ENCODE measurements at places on chromosomes 5 and 9. TPM values are rescaled to one million over a fixed set of nuclear protein-coding genes. Genes with fewer than 3 reads are reported as not detected.

DNA sequence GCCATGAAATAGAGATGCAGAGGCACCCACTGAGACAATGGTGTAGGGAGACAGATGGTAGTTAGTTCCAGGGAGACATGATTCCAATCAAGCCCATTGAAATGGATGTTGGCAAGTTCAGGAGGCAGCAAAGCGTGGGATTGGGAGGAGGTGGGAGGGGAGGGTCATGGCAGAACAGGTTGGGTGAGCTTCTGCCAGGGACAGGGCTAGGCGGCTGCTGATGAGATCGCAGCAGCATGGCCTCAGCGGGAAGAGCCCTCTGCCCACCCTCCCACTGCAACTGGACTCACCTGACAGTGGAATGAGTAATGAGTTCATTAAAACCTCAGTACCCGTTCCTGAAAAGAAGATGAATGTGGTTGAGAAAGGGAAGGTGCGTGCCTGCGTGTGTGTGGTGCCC is 418.2 kb downstream of the CDK5RAP2 start:
- no peak overlapping the region for H3K27ac ChIP-seq
- H3K27me3 ChIP-seq = no peaks in the 10 kb centered on the region
- H3K4me3 ChIP-seq = no peak overlapping the region
- no peak for DNase-seq
- H3K4me1 ChIP-seq = peaks cover 6% of the 10 kb centered on the region

DNA sequence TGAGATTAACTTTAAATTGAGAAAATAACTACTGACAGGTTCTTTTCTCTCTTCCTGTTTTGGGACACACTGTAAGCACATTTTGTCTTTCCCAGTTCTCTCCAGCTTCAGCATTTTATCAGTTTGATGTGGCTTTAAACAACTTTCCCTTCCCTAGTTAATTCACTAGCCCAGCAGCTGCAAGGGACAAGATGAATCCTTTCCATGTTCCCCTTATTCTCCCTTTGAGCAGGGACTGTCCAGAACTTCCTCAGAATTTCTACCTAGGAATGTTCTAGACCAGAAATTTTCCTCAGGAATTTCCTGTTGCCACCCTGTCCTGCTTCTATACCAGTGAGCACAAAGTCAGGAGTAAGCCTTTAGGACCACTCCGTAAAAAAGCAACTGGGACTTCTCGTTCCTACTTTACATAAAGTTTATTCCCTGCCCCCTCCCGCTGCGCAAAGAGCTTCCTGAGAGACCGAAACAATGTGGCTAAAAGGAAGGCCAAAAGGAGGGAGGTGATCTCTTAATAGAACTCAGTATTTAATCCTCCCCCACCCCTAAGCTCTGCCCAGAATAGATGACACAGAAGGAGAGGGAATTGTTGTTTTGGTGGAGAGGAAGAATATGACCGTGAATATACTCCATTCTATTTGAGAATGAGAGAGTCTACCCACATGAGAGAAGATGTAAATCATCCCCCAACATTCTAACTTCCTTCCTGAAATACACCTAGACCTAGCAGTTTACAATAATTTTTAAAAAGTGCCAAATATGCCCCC is 61.9 kb downstream of the GLIS3 start:
- peak; percentile 83 for DNase-seq
- no peaks in the 10 kb centered on the region for H3K27me3 ChIP-seq
- peaks cover 37% of the 10 kb centered on the region for H3K4me1 ChIP-seq
- peak overlapping the region; percentile 79 for H3K27ac ChIP-seq

DNA sequence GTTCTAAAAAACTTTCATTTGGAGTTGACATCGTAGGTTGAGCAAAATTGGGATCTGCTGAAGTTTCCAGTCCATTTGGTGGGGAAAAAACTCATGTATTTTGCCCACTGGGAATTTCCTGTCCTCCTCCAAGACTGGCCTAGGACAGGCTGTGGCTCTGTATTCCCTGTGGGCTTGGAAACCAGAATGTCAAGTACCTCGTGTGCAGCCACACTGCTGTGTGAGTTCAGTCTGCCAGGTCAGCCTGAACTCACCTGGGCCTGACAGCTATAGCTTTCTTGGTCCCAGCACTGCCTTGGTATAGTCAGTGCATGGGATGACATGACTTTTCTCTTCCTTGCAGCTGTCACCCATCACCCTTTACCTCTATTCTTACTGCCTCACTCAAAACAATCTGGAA is 35.0 kb upstream of the KLF9 start:
- no peak overlapping the region for H3K4me3 ChIP-seq
- no peaks in the 10 kb centered on the region for H3K4me1 ChIP-seq
- no peaks in the 10 kb centered on the region for H3K27me3 ChIP-seq
- no peak overlapping the region for H3K27ac ChIP-seq

DNA sequence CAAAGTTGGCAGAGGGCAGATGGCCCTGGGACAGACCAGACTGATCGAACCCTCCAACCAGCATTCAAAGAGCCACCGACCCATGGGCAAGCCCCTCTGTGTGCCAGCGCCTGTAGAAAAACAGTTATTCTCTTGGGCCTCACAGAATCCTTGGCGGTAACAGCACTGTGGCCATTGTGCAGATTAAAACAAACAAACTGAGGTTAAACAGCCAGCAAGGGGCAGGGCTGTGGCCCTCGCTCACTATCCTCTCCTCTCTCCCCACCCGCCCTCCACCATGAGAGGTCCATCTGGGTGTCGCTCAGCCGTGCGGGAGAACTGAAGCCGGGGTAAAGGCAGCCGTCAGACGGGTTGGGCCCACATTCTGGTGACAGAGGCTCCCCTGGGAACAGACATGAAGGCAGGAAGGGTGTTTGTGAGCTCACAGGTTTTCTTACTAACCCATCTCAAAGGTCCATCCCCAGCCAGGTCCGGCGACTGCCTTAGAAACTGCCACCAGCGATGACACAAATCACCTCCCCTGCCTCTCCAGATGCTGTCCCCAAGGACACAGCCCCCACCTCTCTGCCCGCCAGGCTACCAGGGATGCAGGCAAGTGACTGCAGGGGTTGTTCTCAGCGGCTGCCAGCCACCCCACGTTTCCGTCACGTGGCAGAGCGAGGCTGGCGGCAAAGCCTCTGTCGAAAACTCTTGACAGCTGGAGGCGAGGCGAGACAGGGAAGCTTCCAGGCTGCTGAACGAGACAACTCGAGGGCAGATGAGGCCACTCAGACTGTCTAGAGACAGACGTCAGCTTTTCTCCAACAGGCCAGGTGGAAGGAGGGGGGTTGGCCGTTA is 75.8 kb upstream of the SARDH start:
- no peaks in the 10 kb centered on the region for H3K4me1 ChIP-seq
- DNase-seq = no peak
- H3K27ac ChIP-seq = no peak overlapping the region

GRCh38 chr9:105510024-105510423 is 47.9 kb upstream of the FKTN start:
- H3K36me3 ChIP-seq = peaks cover 17% of the 10 kb centered on the region
- H3K4me3 ChIP-seq = no peak overlapping the region
- no peaks in the 10 kb centered on the region for H3K27me3 ChIP-seq

GRCh38 chr5:167816354-167816753 is 475.1 kb upstream of the WWC1 start:
- no peak overlapping the region for H3K4me3 ChIP-seq
- H3K36me3 ChIP-seq = no peaks in the 10 kb centered on the region
- DNase-seq = no peak
- peaks cover 13% of the 10 kb centered on the region for H3K4me1 ChIP-seq

- H3K4me1 ChIP-seq = no peaks in the 10 kb centered on the region
- no peaks in the 10 kb centered on the region for H3K36me3 ChIP-seq
- H3K27me3 ChIP-seq = no peaks in the 10 kb centered on the region
- H3K27ac ChIP-seq = no peak overlapping the region
Measured at GRCh38 chr5:112136773-112137172, 282.3 kb downstream of the EPB41L4A start.

GRCh38 chr9:13158986-13159385 is 120.5 kb downstream of the MPDZ start:
- no peak overlapping the region for H3K27ac ChIP-seq
- H3K27me3 ChIP-seq = no peaks in the 10 kb centered on the region
- peaks cover 9% of the 10 kb centered on the region for H3K4me1 ChIP-seq
- no peak overlapping the region for H3K4me3 ChIP-seq

GRCh38 chr5:102865510-102866236 is 110.6 kb downstream of the PAM start:
- peak; percentile 92 for DNase-seq
- peak overlapping the region; percentile 75 for H3K4me3 ChIP-seq
- H3K27me3 ChIP-seq = no peaks in the 10 kb centered on the region
- no peaks in the 10 kb centered on the region for H3K36me3 ChIP-seq

DNA sequence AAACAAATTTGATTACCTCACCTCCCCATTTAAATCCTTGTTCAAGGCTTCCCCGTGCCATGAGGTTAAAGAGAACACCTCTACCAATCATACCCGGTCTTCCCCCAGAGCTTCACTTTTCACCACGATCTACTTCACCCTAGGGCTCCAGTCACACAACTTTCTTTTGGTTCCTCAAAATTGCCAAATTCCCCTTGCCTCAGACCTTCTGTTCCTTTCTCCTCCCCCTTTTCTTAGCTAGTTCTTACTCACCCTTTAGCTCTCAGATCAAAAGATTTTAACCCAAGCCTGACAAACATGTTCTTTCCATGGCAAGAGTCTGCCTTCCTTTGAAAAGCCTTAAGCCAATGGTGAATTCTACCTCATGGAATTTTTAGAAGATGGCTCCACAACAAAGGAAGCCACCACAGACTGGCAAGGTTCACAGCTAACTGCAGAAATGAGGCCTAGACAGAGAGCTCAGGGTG is 56.7 kb downstream of the MAPKAP1 start:
- no peaks in the 10 kb centered on the region for H3K27me3 ChIP-seq
- DNase-seq = no peak
- H3K4me1 ChIP-seq = peaks cover 59% of the 10 kb centered on the region
- H3K36me3 ChIP-seq = no peaks in the 10 kb centered on the region
- no peak overlapping the region for H3K4me3 ChIP-seq
- H3K27ac ChIP-seq = peak overlapping the region; percentile 18

DNA sequence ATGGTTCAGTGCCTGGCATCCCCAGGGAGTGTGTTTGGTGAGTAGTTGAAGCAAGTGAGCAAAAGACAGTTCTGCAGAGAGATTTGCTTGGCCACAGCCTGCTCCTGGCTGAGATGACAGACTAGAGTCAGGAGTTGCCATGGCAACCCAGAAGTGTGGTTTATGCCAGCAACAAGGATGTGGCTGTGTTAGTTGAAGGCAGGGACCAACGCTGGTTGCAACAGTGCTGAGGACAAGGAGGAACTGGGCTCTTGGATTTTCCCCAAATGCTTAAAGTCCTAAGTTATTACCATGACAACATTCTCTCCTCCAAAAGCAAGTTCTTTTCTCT is 2.7 kb downstream of the NXNL2 start:
- peak; percentile 57 for DNase-seq
- peaks cover 7% of the 10 kb centered on the region for H3K4me1 ChIP-seq
- H3K4me3 ChIP-seq = no peak overlapping the region
- H3K36me3 ChIP-seq = no peaks in the 10 kb centered on the region

- no peaks in the 10 kb centered on the region for H3K36me3 ChIP-seq
- no peak overlapping the region for H3K4me3 ChIP-seq
- no peak for DNase-seq
- H3K27me3 ChIP-seq = no peaks in the 10 kb centered on the region
- no peak overlapping the region for H3K27ac ChIP-seq
Measured at GRCh38 chr5:6273090-6273735, 105.1 kb downstream of the MED10 start.

- H3K4me1 ChIP-seq = peaks cover 30% of the 10 kb centered on the region
- H3K27me3 ChIP-seq = peaks cover 10% of the 10 kb centered on the region
- no peak overlapping the region for H3K27ac ChIP-seq
- DNase-seq = no peak
- H3K36me3 ChIP-seq = no peaks in the 10 kb centered on the region
Measured at GRCh38 chr5:1831257-1831656, 30.1 kb downstream of the NDUFS6 start.

DNA sequence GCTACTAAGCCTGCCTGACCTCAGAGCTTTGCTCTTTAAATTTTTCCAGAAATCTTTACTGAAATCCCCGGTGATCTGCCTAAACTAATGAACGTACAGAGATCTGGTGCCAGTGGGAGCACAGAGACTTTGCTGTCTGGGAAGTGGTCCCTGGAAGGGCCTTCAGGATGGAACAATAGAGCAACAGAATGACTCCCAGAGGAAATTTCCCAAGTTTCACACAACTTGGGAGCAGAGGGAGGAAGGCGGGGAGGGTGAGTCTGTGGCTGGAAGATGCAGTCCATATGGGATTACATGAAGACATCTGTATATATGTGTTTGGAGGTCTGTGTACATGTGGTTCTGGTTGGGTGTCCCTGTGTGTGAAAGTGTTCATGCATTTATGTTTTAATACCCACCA is 638.3 kb downstream of the CCDC171 start:
- no peak overlapping the region for H3K4me3 ChIP-seq
- no peak overlapping the region for H3K27ac ChIP-seq
- H3K36me3 ChIP-seq = no peaks in the 10 kb centered on the region

- DNase-seq = no peak
- H3K27ac ChIP-seq = no peak overlapping the region
- H3K4me3 ChIP-seq = no peak overlapping the region
- H3K36me3 ChIP-seq = no peaks in the 10 kb centered on the region
- H3K27me3 ChIP-seq = no peaks in the 10 kb centered on the region
Measured at GRCh38 chr9:129567329-129567728, 53.6 kb downstream of the C9orf50 start.

- no peaks in the 10 kb centered on the region for H3K27me3 ChIP-seq
- no peak for DNase-seq
- H3K27ac ChIP-seq = no peak overlapping the region
- no peaks in the 10 kb centered on the region for H3K36me3 ChIP-seq
- H3K4me3 ChIP-seq = no peak overlapping the region
- H3K4me1 ChIP-seq = no peaks in the 10 kb centered on the region
Measured at GRCh38 chr5:18968966-18969365, 1019.0 kb downstream of the CDH18 start.

GRCh38 chr5:40877371-40877988 is 31.8 kb upstream of the C7 start:
- no peaks in the 10 kb centered on the region for H3K36me3 ChIP-seq

DNA sequence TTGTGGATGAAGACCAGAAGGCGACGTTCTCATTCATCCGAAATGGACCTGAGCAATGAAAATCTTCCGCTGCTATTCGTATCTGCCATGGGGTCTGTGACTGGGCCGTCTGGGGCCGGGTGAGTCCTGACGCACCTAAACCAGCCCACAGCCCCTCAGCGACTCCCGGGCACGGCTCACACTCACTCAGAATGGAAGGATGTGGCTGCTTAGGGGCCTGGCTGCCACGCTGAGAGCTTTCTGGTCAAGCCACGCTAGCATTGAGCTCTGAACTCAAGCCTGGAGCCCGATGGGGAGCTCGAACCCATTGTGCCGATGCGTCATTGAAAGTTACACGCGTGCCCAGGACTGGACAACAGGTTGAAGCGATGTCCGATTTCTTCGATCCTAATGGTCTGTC is 97.8 kb downstream of the MRPL36 start:
- no peaks in the 10 kb centered on the region for H3K27me3 ChIP-seq
- H3K36me3 ChIP-seq = no peaks in the 10 kb centered on the region
- no peak overlapping the region for H3K4me3 ChIP-seq
- H3K4me1 ChIP-seq = no peaks in the 10 kb centered on the region

- H3K27me3 ChIP-seq = no peaks in the 10 kb centered on the region
- no peak overlapping the region for H3K27ac ChIP-seq
- no peaks in the 10 kb centered on the region for H3K36me3 ChIP-seq
- no peak for DNase-seq
- H3K4me1 ChIP-seq = peaks cover under 1% of the 10 kb centered on the region
Measured at GRCh38 chr9:130036099-130036498, 6.9 kb downstream of the FNBP1 start.

The NSG2 gene
- 0.22 TPM for total RNA-seq

The OBP2B gene
- not detected for total RNA-seq

The MYOZ3 gene
- 0.43 TPM for total RNA-seq

The XPA gene
- 9.2 TPM for total RNA-seq

The LCN10 gene
- total RNA-seq = not detected

The RALGPS1 gene
- 21.3 TPM for total RNA-seq

Measured in neural progenitor cell (in vitro differentiated cells).